ENCODE measurements at places on chromosomes 12 and 14.

- DNase-seq = peak; percentile 90
Observed at GRCh38 chr12:67647799-67648520, 585 bp upstream of the DYRK2 start.

- DNase-seq = no peak
Observed at GRCh38 chr12:93904124-93904523, 226.9 kb downstream of the CRADD start.

DNA sequence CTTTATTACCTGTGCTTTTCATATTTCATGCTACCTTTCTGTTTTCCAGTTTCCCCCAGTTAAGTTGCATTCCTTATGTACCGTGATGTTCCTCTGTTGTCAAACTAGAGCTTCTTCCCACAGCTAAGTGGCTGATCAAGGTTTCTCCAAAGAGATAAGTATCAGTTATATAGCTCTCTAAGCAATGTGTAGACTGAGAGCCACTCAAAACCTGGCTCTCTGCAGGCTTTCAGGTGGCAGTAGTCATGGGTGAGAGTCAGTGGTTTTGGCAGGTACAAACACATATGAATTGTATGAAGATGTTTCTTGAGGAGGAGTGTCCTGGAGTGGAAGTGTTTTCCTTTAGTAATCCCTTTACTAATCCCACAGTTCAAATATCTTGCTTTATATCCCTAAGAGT, 28.4 kb downstream of the TXNRD1 start:
- no peak for DNase-seq

GRCh38 chr14:98456231-98456630, 815.8 kb downstream of the BCL11B start:
- no peak for DNase-seq

- peak; percentile 71 for DNase-seq
Observed at GRCh38 chr14:71728386-71728785, 203.8 kb upstream of the RGS6 start.

- DNase-seq = peak; percentile 83
Observed at GRCh38 chr14:51328772-51329353, 88.8 kb downstream of the TMX1 start.

GRCh38 chr12:118290130-118290529, 82.6 kb downstream of the TAOK3 start:
- no peak for DNase-seq
